ENCODE measurements at places on chromosomes 13 and 19.

DNA sequence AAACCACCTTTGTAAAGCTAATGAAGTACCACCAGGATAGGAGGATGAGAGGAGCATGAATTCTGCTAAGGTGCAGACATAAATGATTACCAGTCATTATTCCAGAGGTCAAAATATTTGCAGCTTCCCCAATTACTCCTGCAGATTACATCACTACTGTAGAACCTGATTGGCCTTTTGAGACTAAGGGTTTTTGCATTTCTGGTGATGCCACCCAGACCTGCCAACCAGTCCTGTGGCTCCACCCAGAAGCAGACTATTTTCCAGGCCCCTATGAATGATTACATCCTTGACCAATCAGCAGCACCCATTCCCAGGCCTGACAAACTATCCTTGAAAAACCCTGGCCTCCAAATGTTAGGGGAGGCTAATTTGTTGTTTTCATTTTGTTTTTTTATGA, 11.2 kb upstream of the KCNC3 start:
- DNase-seq, result no peak

DNA sequence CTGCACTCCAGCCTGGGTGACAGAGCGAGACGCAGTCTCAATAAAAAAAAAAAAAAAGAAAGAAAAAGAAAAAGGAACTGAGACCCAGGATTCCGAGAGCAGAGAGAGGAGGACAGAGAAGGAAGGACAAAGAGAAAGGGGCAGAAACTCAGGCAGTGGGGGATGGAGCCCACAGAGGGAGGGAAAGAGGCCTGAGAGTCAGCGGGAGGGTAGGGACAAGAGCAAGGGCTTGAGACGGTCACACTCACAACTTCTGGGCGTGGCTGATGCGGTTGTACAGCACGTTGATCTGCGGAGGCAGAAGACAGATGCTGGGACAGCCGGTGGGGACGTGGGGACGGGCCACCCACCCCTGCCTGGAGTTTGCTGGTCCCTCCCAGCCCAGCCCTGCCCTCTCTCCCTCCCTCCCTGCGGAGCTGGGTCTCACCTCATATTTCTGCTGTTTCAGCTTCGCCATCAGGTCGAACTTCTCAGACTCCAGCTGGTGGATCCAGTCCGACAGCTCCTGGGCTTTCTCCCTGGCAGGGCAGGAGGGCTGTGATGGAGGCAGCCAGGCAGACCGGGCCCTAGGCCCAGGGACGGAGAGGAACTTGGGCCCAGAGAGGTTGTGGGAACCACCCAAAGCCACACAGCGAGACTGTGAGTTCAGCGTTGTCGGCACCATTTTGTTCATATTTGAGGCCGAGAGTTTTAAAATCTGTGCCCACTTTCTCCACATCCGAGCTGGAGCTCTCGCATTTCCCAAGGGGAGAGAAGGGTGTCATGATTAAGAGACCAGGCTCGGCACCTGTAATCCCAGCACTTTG, 15.2 kb downstream of the TNNT1 start:
- DNase-seq, result no peak

DNA sequence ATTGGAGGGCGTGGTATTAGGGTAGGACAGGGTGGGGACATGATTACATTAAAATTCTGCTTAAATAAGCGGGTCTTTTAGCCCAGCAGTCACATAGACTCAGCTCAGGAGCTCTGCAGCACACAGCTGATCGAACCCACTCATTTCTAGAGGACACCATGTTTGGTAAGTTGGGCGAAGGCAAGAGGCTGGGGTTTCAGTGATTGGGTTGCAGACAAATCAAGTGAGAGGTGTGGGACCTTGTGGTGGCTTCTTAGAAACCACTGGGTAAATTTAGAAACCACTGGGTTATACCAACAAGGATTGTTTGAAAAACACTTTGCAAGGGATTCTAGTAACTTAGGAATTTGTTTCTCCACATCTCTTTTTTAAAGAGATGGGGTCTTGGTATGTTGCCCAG, at the start of gene LEUTX:
TSS of gene LEUTX (plus strand) at position 92 of the 400 bp plus-strand sequence. CDS start at position 159, 67 bp downstream.
- no peak for DNase-seq

DNA sequence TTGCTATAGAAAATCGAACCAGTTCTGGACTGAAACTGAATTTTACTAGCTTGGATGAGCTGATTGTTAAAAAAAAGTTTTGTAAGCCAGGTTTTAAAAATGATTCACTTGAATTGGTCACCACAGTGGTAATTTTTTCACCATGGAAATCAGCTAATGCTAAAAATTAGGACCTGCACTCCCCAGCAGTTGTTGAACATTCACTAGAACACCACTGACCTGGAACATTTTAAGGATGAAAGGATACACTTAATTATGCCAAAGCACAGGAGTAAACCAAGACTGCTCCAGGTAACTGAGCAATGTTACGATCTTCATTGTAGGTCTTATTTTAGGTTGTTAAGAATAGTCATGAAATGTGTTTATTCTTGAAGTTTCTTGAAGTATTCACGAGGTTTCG, 1342.6 kb upstream of the SPRY2 start:
- no peak for DNase-seq

- no peak for DNase-seq
Observed at GRCh38 chr13:55418095-55418494, 1722.6 kb upstream of the PRR20A start.

DNA sequence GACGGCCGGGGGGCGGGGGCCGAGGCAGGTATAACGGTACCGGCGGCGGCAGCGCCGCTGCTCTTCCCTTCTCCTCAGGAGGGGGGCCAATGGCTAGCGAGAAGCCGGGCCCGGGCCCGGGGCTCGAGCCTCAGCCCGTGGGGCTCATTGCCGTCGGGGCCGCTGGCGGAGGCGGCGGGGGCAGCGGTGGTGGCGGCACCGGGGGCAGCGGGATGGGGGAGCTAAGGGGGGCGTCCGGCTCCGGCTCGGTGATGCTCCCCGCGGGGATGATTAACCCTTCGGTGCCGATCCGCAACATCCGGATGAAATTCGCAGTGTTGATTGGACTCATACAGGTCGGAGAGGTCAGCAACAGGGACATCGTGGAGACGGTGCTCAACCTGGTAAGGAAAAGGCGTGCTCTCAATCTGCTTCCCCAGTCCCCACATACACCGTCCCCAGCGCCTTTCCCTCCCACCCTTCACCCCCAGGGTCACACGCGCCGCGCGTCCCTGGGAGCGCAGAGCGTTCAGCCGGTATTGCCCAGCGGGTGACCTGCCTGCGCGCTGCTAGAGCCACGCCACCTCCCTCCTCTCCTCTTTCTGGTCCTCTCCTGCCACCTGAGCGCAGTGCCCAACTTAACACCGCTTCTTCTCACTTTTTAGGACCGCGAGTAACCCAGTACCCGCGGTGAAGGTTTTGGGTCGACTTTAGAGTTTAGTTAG, 814 bp downstream of the NBEA start:
- DNase-seq, result no peak

- no peak for DNase-seq
Observed at GRCh38 chr13:105097521-105097920, 1437.9 kb downstream of the EFNB2 start.

DNA sequence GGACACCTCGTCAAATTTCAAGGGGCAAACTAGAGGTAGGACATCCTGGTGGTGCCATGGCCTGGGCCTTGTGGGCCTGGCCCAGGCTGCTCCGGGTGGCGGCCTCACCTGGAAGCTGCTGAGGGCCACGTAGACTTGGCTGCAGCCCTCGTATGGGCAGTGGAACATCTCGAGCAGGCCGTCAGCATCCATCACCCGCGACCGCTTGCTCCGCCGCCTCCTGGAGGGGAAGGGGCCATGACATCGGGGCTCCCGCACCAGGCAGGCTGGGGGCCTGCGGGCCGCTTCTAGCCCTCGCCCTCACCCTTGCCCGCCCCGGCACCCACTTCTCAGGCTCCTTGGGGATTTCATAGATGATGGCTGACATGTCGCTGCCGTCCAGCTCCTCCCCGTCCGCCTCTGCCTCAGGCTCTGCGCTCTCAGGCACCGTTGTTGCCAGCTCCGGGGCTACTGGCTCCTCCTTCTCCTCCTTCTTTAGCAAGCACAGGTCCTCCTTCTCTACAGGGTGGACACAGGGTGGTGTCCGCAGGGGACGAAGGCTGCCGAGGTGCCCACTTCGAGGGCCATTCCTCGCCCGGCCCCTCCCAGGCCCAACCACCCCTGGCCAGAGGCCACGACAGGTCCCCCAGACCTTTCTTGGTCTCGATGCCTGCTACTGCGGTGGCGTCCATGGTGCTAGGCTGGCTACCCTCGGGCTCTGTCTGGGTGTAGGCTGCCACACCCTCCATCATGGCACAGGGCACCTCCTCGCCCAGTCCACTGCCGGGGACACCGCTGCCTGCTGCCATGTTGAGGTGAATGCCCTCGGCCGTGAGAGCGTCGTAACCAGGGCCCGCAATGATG, 6.0 kb upstream of the ELAVL3 start:
- DNase-seq, result no peak

DNA sequence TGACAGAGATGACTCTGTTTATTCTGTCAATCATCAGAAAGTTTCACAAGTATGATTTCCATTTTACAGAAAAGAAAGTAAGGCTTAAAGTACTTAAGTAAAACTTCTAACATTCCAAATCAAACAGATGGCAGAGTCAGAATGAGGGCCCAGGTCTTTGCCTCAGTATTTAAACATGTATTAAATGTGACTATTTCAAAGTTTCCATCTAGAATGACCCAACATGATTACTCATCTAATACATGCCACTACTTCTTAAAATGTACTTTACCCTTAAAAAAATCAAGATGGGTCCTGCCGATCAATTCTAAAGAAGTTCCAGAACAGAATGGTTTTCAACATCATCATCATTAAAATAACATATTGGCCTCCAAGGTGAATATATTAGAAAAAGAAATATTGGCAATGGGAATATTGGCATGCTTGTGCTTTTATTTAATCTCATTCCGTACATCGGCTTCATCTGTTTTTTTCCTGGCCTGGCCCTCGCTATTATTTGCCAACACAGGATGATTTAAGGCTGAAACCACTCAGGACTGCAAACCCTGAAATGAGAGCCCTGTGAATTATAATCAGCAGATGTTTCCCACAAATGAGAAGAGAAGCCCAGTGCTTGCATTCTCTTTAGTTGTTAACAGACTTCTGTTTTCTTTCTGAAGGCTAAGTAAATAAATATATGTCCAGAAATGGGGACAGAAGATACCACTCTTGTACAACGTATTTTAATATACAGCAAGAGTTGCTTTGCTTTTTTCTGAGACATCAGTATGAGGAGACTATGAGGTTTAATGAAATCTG, 340.0 kb downstream of the DNAJC15 start:
- no peak for DNase-seq

GRCh38 chr19:7988307-7988706, 17.1 kb downstream of the ELAVL1 start:
- DNase-seq, result no peak

- no peak for DNase-seq
Observed at GRCh38 chr13:73195091-73195490, 136.3 kb downstream of the KLF5 start.

DNA sequence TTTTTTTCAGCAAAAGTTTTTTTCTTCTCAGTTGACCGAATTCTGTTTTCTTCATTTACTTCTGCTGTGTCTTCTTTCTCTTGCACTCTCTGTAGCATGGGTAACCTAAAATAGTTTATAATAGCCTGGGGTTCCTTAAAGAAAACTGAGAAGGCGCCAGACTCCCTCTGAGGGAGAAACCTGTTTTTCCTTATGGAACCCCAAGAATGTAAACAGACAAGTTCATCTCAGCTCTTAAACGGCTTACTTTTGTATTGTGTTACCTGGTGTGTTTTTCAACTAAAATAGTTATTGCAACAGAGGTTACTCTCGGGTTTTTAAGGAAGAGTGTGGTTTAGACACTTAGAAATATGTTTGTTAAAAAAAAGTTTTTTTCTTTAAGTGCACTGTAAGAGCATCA, 23.8 kb upstream of the TM9SF2 start:
- no peak for DNase-seq

DNA sequence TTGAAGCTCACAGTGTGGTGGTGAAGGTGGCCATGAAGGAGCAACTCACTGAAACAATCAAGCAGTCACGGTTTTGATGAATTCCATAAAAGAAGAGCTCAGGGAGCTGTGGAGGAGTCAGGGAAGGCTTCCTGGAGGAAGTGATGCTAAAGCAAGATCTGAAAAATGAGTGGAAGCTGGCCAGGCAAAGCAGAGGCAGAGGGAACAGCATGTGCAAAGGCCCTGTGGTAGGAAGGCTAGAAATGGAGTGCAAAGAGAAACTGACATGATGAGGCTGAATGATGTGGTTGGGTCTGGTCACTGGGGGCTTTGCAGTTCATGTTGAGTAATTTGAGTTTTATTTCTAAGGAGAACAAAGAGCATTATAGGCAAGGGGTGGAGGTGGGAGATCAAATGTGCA, 6.9 kb downstream of the ADGRE1 start:
- DNase-seq, result no peak

DNA sequence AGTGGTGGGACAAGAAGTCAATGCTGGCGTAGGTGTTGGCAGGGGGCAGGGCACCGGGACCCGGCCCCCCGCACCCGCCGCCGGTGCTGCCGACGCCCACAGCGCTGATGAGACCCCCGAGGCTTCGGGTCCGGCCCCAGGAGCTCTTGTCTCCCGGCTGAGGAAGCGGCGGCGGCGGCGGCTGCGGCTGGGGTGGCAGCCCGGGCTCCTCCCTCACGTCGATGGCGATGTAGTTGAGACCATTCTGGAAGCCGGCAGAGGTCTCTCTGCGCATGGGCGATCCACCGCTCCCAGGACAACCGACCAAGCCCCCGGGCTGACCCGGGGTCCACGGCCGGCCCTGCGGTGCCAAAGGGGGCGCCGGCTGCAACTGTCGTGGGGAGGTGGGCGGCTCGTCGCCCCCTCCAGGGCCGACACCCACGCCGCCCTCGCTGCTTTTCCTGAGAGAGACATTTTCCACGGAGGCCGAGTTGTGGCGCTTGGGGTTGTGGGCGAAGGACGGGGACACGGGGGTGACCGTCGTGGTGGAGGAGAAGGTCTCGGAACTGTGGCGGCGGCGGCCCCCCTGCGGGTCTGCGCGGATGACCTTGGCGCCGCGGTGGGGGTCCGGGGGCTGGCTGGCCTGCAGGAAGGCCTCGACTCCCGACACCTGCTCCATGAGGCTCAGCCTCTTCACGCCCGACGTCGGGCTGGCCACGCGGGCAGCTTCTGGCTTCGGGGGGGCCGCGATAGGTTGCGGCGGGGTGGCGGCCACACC, 4.1 kb downstream of the IRS2 start:
- DNase-seq, result no peak

- DNase-seq, result no peak
Observed at GRCh38 chr13:43058318-43058674, 34.9 kb downstream of the DNAJC15 start.

DNA sequence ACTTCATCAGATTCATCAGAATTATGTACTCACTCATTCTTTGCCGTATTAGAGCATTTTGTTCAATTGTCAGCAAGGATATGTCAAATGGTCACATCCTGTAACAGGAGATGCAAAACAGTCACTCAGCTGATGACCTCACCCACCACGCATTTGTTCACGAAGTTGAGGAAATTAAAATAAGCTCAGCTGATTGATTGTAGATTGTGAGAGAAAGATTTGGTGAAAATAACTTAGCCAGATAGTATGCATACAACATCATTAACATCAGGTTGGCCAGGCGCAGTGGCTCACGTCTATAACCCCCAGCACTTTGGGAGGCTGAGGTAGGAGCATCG, 22.6 kb upstream of the CDC16 start:
- DNase-seq, result no peak

- no peak for DNase-seq
Observed at GRCh38 chr19:52086481-52086880, 9.1 kb downstream of the ZNF841 start.

- no peak for DNase-seq
Observed at GRCh38 chr13:36282821-36283432, 14.7 kb downstream of the CCDC169 start.

All from stimulated activated CD8-positive, alpha-beta memory T cell treated with anti-CD3 and anti-CD28 coated beads, Interleukin-12 subunit alpha, Interleukin-12 subunit beta, amount 100 ng/mL, for 1 hour (primary cell).